ENCODE measurements at places on chromosomes 7 and 10. TPM values are rescaled to one million over a fixed set of nuclear protein-coding genes. Genes with fewer than 3 reads are reported as not detected.

Gene ANLN
- 15.4 TPM for total RNA-seq

Gene ATE1
- total RNA-seq, result 24.9 TPM

DNA sequence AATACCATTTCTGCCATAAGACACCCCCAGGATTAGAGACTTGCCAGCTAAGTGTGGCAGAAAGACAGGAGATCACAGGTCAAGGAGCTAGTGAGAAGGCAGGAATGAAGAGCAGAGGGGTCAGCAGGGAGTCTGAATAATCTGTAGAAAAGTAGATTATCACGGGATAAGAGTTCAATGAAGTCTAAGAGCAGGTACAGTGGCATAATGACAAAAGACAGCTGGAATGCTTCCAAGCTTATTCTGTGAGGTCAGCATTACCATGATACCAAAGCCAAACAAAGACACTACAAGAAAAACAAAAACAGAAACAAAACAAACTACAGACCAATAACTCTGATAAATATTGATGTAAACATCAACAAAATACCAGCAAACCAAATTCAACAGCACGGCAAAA, 20.8 kb downstream of the PILRA start:
- no peak for DNase-seq

GRCh38 chr10:5512881-5513612, 11.7 kb upstream of the CALML3 start:
- DNase-seq, result no peak

- DNase-seq, result no peak
These were observed 92.6 kb downstream of the CREM start for GRCh38 chr10:35219292-35219691.

Gene PGAM2
- not detected for total RNA-seq

DNA sequence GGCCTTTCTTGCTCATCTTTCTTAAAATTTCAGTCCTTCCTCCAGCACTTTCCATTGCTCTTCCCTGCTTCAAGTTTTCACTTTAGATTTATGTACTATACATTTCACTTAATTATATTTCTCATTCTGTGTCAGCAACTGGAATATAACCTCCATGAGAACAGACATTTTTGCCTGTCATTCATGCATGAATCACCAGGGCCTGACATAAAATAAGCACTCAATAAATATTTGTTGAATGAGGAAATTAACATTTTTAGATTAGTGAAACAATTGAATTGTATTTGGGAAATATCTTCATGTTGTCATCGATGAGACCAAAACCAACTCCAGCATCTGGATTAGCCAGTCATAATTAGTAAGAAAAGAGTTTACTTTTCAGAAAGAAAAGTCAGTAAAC, 6.1 kb downstream of the SAMD9L start:
- DNase-seq, result no peak

Gene DOCK1
- 39.5 TPM for total RNA-seq

DNA sequence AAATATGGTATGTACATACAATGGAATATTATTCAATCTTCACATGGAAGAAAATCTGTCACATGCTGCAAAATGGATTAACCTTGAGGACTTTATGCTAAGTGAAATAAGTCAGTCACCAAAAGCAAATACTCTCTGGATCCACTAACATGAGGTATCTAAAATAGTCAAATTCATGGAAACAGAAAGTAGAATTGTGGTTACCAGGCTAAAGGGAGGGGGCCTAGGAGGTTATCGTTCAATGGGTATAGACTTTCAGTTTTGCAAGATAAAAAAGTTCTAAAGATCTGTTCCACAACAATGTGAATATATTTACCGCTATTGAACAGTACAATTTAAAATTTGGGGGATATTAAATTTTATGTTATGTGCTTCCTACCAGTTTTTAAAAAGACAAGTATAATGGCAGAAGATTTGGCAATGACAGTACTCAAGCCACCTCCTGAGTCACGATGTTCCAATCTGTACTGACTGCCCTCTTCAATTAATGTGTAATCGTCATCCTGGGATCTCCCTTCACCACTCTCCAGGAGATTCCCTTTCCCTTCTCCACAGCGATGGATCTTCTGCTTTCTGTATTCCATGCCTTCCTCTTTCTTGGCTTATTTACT, 32.3 kb upstream of the IL6 start:
- no peak for DNase-seq

Gene OR6B1
- not detected for total RNA-seq

Gene IL2RA
- total RNA-seq, result 0.34 TPM

Gene GPR22
- total RNA-seq, result not detected

- no peak for DNase-seq
These were observed 16.5 kb downstream of the CREB3L2 start for GRCh38 chr7:137985253-137985896.

- DNase-seq, result no peak
These were observed 198.1 kb upstream of the PPP2R2D start for GRCh38 chr10:131702531-131703356.

- DNase-seq, result no peak
These were observed 10.1 kb downstream of the CALHM2 start for GRCh38 chr10:103442031-103442461.
